ENCODE measurements at places on chromosomes 16 and 17.

DNA sequence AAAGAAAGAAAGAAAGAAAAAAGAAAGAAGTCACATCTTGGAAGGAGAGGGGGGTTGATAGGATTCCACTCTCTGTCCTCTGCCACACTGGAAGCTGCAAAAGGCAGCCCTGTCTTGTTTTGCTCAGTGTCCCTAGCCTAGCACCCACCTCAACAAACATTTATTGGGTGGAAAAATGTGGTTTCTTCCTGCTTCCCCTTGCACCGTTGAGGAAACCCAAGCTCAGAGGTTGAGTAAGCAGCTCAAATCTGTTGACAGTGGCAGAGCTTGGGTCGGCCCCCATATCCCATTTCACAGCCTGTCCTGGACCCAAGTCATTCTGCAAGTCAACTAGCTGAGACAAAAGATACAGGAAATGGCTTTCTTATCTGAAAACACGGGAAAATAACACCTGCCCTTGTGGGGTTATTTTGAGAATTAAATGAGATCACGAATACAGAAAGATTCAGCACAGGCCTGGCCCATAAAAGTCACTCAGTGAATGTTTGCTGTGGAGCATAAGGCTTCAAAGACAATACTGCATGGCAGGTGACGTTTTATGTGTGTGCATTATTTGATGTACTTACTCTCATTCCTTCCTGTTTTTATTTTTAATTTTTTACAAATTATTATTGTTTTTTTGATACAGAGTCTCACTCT is 63.6 kb downstream of the SCNN1B start:
- DNase-seq = no peak

- DNase-seq = no peak
These were observed 397.3 kb downstream of the SHISA9 start for GRCh38 chr16:13298666-13299065.

GRCh38 chr17:1206026-1206777 is 26.4 kb upstream of the ABR start:
- DNase-seq = no peak

- DNase-seq = no peak
These were observed 31.7 kb downstream of the CCDC57 start for GRCh38 chr17:82180776-82181528.

DNA sequence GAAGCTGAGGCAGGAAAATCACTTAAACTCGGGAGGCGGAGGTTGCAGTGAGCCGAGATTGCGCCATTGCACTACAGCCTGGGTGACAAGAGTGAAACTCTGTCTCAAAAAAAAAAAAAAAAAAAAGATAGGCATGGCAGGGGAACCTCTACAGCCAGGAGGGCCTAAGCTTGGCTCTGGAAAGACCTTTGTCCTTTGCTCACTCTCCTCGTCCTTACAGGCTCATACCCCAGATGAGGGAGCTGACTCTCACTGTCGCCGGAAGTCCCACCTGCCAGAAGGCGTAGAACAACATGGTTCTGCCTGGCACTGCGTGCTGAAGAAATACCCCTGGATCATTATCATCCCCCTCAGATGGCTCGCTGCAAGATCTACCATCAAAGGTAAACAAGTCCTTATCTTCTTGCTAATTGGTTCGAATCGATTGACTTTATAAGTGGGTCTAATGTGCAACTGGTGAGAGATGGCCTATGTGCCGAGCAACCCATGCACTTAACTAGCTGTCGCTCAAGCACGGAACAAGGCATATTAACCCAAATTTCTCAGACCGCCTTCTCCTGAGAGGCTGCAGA is 29.7 kb downstream of the RTN4RL1 start:
- no peak for DNase-seq

- no peak for DNase-seq
These were observed 21.5 kb downstream of the UBE2G1 start for GRCh38 chr17:4344926-4345325.

GRCh38 chr16:67963662-67964321 is 4.6 kb downstream of the SLC12A4 start:
- no peak for DNase-seq

DNA sequence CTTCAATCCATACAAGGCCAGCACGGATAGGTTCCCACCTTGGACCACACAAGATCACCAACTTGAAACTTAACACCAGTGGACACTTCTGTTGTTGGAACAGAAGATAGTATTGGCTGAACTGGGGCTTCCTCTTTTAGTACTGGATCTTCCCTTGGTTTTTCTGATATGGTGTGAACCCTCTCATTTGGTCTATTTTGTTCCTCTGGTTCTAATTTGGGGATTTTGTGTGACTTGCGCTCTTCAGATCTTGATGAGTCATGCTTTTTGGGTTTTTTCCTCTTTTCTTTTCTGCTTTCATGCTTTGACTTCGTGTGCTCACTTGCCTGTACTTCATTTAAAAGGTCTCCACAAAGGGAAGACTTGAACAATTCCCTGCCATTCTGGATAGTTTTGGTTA is 39.0 kb downstream of the SOST start:
- DNase-seq = no peak

- DNase-seq = no peak
These were observed 193.4 kb downstream of the FOXL1 start for GRCh38 chr16:86771506-86772460.

DNA sequence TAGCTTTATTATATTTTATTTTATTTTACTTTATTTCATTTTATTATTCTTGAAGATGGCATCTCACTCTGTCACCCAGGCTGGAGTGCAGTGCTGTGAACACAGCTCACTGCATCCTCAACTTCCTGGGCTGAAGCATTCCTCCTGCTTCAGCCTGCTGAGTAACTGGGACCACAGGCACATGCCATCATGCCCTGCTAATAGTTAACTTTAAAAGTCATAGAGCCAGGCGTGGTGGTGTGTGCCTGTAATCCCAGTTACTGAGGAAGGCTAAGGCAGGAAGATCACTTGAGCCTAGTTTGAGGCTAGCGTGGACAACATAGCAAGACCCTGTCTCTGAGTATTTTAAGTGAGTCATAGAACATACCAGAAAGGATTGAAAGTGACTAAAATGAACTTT is 38.7 kb downstream of the ESRP2 start:
- DNase-seq = no peak
